ENCODE measurements at places on chromosomes 12 and 14.

GRCh38 chr14:101336183-101336582, 225.1 kb upstream of the DIO3 start:
- DNase-seq, result no peak

DNA sequence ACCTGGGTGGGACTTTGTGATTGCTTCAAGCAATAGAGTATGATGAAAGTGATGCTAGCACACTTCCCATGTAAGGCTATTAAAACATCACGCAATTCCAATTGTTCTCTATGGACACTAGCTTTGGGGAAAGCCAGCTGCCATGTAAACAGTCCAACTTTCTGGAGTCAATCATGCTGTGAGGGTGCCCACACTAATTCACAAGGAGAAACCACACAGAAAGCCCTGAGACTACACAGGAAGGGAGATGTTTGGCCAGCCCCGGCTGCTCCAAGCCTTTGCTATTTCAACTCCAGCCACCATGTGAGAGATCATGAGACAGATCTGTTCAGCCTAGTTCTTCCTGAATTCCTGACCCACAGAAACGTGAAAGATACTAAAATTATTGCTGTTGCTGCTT, 96.3 kb downstream of the ST8SIA1 start:
- DNase-seq, result no peak

- DNase-seq, result no peak
Measured at GRCh38 chr14:64634558-64634957, 69.7 kb upstream of the PLEKHG3 start.

- DNase-seq, result no peak
Measured at GRCh38 chr12:121400332-121401139, 618 bp downstream of the RNF34 start.

GRCh38 chr12:110809149-110809548, 37.6 kb upstream of the CCDC63 start:
- DNase-seq, result no peak

DNA sequence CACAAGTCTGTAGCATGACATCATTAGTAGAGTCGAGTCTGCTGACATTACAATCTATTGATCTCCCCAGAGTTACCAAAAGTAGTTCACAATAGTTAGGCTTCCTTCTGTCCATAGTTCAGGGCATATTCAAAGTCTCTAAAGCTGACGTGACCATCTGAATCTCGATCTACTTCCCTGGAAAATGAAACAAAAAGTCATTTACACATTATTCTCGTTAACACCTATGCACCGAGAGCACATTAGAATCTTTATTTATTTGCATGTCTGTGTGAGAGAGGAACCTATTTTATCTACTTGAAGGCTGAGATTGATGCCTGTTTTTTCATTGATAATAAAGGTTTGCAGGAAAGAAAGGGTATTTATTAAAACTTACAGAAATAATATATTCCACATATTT, 157.4 kb downstream of the EFCAB11 start:
- DNase-seq, result no peak

DNA sequence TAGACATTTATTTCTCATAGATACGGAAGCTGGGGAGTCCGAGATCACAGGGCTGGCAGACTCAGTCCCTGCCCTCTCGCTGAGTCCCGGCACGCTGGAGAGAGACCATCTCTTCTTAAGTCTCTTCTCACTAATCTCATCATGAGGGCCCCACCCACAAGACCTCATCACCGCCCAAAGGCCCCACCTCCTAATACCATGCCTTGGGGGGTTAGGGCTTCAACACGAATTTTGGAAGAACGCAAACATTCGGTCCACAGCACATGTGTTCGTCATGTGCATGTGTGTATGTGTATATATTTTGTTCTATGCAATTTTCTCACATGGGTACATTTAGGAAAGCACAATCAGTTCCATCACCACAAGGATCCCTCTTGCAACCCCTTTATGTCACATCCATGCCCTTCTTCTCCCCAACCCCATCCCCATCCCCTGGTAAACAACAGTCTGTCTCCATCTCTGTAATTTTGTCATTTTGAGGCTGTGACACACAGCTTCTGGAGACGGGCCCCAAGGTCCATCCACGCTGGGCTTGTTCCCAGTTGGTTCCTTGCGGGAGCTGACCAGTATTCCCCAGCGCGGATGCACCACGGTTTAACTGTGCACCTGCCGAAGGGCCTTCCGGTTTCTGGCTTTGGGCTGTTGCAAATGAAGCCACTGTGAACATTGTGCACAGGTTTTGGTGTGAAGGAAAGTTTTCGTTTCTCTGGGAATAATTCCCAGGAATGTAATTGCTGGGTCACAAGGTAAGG, 317.5 kb upstream of the DIO3 start:
- no peak for DNase-seq

- no peak for DNase-seq
Measured at GRCh38 chr14:53209370-53209769, 56.2 kb upstream of the DDHD1 start.

GRCh38 chr12:124434354-124434753, 133.1 kb downstream of the NCOR2 start:
- no peak for DNase-seq

DNA sequence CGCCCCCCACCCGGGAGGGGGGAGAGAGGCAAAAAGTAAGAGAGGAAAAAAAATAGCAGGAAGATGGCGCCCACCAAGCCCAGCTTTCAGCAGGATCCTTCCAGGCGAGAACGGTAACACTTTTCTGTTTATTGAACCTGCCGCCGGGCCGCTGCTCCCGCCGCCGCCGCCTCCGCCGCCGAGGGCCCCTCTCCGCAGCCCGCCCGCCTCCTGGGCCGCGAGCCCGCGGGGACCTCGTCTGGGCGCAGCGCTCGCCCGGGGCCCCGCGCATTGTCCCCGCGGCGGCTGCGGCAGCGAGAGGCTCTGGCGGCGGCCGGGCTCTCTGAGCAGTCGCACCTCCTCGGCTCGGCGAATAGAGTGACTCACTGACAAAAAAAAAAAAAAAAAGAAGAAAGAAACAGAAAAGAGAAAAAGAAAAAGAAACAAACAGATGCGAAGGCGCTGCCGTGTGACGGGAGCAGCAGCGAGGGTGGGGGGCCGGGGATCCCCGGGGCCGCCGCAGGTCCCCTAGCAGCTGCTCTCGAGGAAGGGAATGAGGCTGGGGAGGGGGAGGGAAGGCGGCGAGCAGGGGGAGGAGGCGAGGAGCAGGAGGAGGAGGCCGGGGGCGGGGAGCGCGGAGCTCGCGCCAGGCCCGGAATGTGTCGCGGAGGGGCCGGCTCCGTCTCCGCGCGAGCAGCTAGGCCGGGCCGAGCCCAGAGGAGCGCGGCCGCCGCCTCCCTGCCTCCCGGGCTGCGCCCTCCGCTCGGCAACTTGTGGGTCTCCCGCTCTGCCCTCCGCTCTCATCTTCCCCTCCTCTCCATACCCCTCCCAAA, 781 bp downstream of the NPAS3 start:
- DNase-seq, result no peak

GRCh38 chr12:100827901-100828520, 33.4 kb downstream of the ANO4 start:
- no peak for DNase-seq

- DNase-seq, result no peak
Measured at GRCh38 chr12:96164951-96165811, 29.0 kb upstream of the ELK3 start.

- no peak for DNase-seq
Measured at GRCh38 chr12:59698600-59698999, 102.8 kb downstream of the SLC16A7 start.

DNA sequence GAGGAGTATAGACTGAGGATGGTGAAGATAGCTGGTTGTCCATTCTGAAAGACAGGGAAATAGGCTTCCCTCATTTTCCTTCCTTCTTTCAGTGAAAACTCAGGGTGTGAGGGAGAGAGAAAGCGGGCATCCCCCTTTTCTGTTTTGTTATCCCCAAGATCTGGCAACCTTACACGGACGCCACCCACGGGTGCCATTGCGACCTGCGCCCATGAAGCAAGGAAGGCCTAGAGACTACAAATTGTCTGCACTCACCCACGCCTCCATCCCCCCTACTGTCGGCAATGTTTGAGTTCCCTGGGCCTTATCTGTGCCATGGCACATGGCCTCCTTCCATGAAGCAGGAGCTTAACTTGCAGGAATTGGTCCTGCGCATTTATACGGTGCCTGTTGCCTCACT, 115.0 kb upstream of the IGF1 start:
- no peak for DNase-seq

GRCh38 chr14:21558703-21559170, 21.1 kb downstream of the OR10G3 start:
- no peak for DNase-seq

DNA sequence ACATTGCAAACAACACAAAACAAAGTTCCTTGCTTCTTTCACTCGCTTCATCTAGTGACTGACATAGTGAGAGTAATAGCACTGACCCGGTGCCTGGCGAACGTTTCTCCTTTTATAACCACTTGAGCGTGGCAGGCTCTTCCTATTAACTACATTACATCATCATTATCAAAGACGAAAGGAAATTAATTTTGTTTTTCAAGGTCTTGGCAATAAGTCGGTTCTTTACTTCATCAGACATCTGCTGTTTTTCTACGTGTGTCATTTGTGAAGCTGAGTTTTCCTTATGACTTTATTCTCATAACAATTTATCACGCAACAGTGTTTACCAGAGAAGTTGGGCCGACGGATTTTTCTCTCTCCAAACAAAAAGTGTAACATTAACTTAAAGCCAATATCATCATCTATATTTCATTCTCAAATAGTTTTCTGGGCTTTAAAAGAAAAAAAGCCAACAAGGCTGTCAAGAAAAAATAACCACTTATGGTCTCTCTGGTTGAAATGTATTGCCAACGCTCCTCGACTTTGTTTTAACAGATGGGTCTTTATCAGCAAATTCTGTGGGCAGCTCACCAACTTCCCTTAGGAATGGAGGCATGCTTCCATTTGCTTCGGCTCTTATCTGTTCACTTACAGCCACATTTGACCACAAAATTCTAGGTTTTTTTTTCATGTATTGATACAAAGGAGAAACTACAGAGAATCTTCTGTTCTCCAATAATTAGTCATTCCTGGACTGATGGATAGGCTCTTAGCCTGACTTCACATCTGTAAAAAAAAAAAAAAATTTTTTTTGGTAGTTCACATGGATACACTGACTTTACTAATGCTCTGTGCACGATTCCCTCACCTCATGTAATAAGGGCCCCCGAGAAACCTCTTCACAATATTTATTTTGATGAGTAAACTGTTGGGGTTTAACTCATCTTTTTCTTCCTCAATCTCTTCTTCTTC, 97.1 kb upstream of the CDKN3 start:
- DNase-seq, result no peak

DNA sequence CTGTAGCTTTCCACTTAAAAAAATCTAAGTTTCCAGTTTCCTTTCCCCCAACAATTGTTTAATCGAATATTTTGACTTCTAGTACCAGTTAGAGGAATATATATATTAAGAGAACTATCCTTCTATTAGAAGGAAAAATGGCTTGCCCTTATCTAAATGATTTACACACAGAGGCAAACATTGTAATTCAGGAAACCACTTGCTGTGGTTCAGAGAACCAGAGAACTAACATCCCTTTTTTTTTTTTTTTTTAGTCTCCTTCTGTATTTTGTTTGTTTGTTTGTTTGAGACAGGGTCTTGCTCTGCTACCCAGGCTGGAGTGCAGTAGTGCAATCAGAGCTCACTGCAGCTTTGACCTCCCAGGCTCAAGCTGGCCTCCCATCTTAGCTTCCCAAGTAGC, 746.6 kb downstream of the VRK1 start:
- DNase-seq, result no peak

DNA sequence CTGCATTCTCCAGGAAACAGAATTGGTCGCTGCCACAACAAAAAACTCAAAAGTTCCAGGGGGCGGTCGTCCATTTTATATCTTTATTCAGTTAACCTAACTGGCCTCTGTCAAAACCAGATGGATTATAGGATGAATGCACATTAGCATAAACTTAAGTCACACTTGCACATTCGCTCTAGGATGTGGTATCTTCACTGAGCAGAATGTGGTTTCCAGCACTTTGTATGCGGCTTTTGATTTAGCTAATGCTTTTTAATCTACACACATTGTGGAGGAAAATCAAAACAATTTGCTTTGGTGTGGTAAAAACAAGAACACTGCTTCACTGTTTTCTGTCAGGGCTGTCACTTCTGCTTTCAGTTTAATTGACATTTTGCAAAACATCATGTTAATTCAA, 4.5 kb downstream of the TAS2R50 start:
- no peak for DNase-seq

DNA sequence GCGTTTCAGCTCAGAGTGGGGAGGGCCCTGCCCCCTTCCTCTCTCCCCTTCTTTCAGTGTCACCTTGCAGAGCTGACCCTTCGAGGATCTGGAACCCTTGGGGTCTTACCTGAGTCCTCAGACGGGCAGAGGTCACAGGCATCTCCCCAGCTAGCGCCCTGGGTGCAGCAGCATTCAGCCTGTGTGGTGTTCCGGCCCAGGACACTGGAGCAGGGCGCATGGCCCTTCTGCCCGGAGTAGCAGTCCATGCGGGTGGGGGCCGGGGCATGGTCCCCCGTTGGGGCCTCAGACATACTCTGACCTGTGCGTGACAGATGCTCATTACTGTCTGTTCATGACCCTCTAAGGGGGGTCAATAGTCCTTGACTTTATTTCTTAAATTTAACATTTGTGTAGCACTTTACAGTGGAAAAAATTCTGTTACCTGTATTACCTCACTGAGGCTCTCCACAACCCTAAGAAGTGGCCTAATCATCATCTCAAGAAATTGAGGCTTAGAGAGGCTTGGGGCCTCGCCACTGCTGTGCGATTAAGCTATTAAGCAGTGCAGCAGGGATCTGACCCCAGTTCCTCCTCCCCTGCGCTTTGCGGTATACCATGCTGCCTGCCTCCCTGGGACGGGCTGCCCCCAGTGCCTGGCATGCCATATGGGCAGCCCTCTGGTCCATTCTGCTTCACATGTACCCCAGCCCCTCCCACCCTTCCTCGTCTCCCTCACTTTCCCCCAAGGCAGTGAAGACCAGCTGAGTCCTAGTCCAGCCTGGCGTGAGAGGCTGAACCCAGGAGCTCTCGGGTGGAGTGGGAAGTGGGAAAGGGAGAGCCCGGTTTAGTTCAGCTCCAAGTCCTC, 11.5 kb downstream of the ISCA2 start:
- DNase-seq, result no peak

DNA sequence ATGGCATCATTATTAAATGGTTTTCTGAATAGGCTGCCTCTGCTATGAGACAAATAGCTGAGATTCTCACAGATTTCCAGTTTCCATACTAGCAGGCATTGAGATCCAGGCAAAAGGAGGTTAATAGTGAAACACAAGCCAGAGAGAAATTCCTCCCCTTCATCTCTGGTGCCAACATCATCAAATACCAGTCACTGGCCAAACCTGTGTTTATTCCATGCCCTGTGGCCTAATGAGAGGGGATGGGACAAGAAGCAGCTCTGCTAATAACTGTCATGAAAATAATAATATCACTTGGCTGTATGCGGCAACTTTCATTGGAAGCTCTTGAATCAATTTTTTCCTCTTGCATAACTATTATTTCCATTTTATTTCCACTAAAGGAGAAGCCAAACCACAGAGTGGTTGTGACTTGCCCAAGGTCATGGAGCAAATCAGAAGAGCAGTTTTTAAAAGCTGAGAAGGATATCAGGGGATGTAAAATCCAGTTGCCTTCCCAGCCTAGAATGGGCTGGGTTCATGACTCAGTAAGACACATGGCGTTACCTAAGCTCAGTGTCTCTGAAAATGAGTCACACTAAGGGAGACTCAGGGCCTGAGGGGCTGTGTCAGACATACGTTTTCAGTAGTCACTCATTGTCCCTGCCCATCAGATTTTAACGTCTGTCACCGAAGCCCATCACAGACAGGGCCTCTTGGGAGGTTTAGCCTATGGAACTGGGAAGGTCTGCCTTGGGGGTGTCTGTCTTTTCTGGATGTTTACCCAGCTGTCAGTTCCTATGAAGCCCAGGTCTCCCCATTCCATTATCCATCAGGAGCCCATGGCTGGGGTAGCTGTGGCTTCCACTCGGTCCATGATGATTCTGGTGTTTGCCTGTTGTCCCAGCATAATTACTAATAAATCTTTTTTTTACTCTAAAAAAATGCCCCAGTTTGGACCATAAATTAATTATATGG, 208.8 kb upstream of the EEA1 start:
- no peak for DNase-seq

Measured in iPS DF 19.7 (cell line).